ENCODE measurements at places on chromosomes 4 and X. TPM values are rescaled to one million over a fixed set of nuclear protein-coding genes. Genes with fewer than 3 reads are reported as not detected.

The SLC4A4 gene
- 2.9 TPM for total RNA-seq

The SPANXB1 gene
- total RNA-seq = not detected

The NHSL2 gene
- total RNA-seq = 1.6 TPM

The TACR3 gene
- not detected for total RNA-seq

The IL21 gene
- not detected for total RNA-seq

Data from kidney epithelial cell (primary cell).